ENCODE measurements at places on chromosomes 12 and 14.

DNA sequence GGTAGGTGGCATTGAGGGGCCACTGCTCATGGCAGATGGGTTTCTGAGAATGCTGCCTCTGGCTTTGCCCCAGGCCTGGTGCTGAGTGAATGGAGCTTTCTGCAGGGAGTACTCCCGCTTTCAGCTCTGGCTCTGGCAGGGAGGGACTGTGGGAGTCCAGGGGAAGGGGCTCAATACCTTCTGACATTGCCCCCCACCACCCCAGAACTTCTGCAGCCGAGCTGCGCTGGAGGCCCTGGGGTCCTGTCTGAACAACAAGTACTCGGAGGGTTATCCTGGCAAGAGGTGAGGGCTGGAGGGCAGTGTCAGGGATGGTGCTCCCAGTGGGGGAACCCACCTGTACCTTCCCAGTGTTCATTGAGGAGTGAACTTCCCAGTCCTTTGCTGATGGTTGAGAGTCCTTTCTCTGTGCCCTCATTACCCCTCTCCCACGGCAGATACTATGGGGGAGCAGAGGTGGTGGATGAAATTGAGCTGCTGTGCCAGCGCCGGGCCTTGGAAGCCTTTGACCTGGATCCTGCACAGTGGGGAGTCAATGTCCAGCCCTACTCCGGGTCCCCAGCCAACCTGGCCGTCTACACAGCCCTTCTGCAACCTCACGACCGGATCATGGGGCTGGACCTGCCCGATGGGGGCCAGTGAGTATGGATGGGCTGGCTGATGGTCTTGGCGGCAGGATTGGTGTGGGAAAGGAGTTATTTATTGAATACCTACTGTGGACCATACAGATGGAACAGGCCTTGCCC is 1.9 kb downstream of the SHMT2 start:
- no peak for DNase-seq

DNA sequence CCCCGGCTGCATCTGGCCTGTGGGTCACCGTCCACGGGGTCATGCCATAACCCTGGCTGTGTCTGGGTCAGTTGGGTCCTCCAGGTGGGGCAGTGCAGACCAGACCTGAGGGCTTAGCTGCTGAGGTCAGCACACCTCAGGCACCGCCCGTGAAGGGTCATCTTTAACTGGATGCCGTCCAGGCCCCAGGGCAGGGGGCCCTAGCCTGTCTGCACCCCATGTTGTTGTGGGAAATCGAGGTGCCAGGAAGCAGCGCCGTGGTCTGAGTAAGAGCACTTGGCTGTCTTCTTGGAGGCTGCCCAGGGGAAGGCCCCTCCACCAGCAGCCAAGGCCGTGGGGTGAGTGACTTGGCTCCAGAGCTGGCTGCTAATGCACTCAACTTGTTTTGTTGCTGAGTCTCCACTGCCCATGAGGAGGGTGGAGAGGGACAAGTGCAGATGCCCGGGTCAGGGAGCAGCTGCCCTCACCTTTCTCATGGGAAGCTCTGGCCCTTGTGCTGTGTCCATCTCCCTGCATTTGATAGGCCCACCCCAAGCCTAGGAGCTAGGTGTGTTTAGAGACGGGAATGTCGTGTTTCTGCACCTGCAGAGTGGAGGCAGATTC is 317.2 kb downstream of the TMEM121 start:
- no peak for DNase-seq

- no peak for DNase-seq
Observed at GRCh38 chr14:70906793-70907175, 475 bp upstream of the PCNX1 start.

- DNase-seq = no peak
Observed at GRCh38 chr14:74243051-74243450, 3.8 kb downstream of the VSX2 start.

GRCh38 chr14:34935488-34935887 is 47.3 kb upstream of the SRP54 start:
- no peak for DNase-seq

GRCh38 chr14:61963926-61964325 is 201.7 kb downstream of the SNAPC1 start:
- DNase-seq = no peak

GRCh38 chr14:79605849-79606248 is 605.5 kb downstream of the DIO2 start:
- DNase-seq = no peak

- DNase-seq = no peak
Observed at GRCh38 chr12:47343684-47344567, 264.2 kb upstream of the AMIGO2 start.

GRCh38 chr12:89977405-89978085 is 268.9 kb upstream of the ATP2B1 start:
- DNase-seq = no peak

- DNase-seq = no peak
Observed at GRCh38 chr12:107845980-107846659, 71.6 kb downstream of the ASCL4 start.

GRCh38 chr12:111335811-111336210 is 33.1 kb downstream of the PHETA1 start:
- DNase-seq = no peak

DNA sequence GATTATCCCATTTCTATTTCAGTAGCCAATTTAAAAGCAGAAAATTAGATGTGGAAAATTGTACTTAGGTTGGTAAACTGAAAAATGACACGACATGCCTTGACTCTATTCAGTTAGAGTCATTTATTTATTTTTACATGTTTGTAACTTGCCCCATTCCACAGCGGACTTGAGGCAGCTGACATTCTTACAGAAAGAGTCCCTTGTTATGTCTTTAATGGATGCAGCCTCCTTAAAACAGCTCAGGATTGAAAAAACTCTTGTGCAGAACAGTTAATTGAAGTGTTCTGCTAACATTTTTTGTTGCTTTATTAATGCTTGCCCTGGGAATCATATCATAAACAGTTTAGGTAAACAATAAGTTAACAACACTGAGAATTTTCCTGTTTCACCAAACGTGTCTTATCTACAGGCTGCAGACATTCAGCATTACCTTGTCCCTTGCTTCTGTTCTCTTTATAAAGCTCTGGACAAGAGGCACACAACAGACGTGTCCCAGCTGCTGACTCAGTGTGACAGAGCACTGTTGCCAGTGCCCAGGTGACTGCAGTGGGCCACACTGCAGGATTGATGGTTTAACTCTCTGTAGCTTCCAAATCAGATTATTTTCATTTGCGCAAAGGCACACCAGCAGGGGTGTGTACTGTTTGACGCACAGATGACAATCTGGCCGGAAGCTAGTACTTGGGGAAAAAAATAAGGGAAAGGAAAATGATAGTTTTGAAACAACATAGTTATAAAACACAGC is 101.6 kb downstream of the PELI2 start:
- no peak for DNase-seq
